ENCODE measurements at places on chromosomes 11 and 22.

DNA sequence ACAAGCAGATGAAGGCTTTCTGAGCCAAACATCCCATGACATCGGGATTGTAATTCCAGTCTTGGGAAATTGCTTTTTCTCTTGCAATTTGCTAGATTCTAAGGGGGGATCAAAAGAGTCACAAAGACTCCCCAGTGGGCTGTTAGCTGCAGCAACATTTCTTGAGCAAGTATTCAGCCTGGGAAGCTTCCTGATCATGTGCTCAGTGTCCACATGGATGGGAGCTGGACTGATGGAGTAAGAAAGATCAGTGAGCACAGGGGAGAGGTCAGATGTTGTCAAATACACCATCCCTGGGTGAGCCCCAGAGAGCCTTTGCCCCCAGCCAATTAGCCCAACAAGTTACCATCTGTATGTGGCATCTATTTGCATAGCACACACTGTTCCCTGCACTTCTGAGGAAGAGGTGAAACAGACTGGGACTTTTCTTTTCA lies 10.2 kb upstream of the GRK3 start:
- DNase-seq, result no peak

GRCh38 chr22:28815111-28815510 lies 14.7 kb upstream of the XBP1 start:
- DNase-seq, result no peak

DNA sequence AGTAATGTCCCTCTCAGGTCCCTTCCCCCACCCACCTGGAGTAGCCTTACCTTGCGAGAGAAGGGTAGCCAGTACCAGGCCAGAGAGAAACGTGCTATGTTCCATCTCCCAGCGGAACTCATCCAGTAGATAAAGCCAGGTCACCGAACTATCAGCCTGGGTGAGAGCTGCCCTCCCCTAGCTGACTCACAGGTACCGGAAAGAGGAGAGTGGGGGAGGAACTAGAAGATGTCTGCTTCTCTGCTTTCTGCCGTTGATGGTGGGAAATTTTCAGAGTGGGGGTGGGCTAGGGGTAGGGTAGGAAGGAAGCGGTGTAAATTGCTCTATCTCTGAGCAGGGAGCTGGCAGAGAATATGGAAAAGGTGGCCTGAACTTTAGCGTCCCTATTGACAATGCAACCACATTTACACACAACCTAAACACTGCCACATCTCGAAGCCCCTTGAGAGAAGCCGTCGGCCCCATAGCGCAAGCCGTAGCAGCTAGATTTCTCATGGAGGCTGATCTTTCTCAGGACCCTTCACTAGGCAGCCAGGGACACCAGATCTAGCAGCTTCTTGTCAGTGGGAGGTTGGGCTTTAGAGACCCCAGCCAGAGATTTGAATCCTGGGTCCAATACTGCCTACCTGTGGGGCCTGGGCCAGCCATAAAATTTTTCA lies at the start of gene CD3D:
TSS of gene CD3D (minus strand) at position 203 of the 659 bp plus-strand sequence. CDS start at position 105, 98 bp downstream.
- DNase-seq, result no peak

GRCh38 chr11:58285483-58286040 lies 17.5 kb upstream of the OR10W1 start:
- DNase-seq, result no peak

GRCh38 chr11:96187822-96188221 lies 155.2 kb downstream of the MAML2 start:
- DNase-seq, result peak; percentile 92

DNA sequence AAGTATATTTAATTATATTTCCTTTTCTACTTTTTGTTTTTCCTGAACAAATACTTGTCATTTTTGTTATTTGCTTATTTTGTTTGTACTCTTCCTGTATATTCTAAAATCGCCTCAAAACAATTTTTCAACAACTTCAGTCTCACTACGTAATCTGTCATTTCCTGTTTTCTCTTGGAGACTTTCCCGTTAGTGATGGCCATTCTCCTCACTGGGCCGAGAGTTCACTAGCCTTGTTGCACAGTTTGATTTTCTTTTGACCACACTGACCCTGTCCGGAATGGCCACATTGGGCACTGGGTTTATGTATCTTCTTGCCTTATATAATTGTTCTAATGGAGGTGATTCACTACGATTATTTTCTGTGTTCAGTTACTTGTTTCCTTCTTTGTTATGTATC lies 726.1 kb downstream of the FAM181B start:
- no peak for DNase-seq

DNA sequence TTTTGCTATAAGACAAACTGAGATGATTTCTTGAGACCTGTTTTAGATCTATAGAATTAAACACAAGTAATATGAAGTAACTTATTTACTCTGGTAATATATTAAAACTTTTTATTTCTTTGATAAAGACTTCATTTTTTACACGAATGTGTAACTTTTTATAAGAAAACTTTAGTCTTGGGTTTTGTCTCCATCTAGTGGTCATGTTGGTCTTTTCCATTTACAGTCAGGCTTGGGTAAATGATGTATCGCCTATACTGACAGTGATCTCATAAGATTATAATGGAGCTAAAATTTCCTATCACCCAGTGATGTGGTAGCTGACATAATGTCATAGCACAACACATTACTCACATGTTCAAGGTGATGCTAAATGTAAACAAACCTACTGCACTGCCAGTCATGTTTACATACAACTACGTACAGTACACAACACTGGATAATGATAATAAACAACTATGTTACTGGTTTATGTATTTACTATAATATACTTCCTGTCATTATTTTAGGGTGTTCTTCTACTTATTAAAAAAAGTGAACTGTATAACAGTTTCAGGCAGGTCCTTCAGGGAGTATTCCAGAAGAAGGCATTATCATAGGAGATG lies 7.5 kb upstream of the C11orf97 start:
- DNase-seq, result peak; percentile 73

DNA sequence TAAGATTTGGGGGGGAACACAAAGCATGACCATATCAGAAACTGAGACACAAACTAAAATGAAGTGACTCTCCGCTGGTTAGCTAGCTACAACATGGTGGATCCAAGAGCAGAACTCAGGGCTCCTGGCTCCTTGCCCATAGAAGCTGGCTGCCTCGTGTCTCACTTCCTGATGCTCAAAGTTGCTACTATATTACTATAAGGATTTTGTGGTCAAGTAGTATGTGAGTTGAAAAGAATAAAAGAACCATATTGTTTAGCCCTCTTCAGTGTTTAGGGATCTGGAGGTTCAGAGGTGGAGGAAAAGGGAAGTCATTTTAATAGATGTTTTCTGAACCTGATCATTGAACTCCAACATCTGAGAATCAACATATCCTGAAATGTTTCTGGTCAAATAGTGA lies 16.9 kb upstream of the SIK2 start:
- DNase-seq, result peak; percentile 53

GRCh38 chr11:129326921-129327320 lies 48.7 kb upstream of the BARX2 start:
- no peak for DNase-seq

- no peak for DNase-seq
These were observed 63.8 kb downstream of the RBX1 start for GRCh38 chr22:41015003-41015402.

DNA sequence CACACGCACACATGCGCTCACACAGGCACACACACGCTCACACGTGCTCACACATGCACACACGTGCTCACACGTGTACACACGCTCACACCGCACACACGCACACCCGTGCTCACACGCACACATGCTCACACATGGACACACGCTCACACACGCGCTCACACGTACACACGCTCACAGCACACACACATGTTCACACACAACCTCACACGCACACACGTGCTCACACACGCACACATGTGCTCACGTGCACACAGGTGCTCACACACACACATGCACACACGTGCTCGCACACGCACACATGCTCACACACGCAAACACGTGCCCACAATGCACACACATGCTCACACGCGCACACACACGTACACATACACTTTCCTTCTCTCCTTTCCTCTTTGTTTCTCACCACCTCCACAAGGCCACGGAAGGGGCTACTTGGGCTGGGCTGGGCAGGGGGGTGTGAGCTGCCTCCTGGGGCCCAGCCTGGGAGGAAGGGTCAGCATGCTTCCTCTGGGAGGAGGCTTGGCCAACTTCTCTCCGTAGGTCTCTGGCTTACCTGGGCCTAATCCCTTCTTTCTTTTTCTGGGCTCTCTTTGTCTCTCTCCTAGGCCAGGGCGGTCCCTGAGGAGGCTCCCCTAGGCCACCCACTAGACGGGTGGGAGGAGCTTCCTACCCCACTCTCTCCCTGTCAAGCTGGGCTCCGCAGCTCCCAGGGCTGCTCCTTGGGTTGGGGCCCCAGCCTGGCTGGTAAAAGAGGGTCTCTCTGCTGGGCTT lies 34.5 kb upstream of the PARVG start:
- no peak for DNase-seq

DNA sequence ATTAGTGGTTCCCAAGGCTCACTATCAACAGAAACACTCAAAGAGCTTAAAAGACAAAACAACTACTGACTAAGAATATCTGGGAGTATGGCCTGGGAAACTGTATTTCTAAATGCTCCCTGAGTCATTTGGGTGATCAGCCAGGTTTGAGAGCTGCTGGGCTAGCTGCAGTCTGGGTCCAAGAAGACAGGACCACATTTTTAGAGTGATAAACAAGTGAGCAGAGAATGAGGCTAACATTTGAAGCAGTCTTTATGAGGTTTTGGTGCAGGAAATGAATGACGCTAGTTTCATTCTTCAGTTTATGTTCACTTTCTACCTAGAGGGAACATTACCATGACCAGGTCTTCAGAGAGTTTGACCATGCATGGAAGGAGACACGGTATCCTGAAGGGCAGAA lies 97.7 kb downstream of the TEAD1 start:
- DNase-seq, result peak; percentile 23

- no peak for DNase-seq
These were observed 4.0 kb upstream of the SLC43A3 start for GRCh38 chr11:57430952-57431351.

DNA sequence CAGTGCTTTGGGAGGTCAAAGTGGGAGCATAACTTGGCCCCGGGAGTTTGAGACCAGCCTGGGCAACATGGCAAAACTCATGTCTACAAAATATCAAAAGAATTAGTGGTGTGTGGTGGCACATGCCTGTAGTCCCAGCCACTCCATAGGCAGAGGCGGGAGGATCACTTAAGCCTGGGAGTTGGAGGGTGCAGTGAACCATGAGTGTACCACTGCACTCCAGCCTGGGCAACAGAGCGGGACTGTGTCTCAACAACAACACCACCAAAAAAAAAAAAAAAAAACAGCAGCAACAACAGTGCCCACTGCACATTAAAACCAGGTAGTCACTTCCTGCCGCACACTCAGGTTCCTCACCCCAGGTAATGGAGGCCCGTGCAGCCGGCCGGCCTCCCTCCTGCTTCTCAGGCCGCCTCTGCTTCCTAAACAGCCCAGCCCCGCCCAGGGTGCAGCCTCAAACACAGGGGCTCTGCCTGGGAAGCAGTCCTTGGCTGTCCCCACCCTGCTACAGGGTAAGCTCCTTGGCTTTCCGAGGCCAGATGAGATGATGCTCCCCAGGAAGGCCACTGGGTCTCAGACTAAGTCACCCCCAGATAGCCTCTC lies 318.3 kb downstream of the SHANK2 start:
- no peak for DNase-seq

DNA sequence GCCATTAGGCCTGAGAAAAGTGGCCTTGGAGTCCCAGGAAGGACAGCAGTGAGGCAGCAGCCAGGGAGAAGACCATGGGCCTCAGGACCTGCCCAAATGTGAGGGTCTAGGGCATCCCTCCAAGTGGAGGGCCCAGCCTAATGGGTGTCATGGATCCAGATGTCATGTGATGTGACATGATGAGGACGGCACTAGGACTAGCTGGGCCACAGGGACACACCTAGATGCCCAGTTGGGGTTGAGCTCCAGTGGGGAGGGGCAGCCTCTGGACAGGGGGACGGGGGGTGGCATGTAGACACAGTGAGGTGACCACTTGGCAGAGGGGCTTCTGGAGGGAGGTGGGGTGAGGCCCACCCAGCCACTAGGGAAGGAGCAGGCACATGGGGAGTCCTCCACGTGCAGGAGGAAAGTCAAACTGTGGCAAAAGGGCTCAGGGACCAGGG lies 5.4 kb downstream of the SCARF2 start:
- no peak for DNase-seq

DNA sequence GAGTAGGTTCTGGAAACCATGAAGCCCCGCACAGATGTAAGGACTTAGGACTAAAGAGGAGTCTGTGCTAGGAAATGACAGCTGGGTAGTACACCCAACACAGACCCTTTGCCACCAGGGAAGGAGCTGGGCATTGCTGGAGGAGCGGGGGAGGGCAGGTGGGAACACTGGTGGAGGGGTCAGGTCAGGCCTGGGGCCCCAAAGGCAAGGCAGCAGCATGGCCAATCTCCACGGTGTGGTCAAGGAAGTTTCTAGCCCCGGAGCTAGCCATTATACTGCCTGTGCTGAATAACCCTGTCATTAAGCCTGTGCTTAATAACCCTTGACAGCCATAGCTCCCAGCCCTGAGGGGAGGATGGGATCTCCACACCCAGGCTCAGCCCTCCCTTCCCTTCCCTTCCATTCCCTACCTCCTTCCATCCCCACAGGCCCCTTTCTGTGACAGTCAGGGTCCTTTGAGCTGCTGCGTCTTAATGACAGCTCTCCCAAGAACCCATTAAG lies 2.1 kb downstream of the TMPRSS4 start:
- DNase-seq, result no peak

DNA sequence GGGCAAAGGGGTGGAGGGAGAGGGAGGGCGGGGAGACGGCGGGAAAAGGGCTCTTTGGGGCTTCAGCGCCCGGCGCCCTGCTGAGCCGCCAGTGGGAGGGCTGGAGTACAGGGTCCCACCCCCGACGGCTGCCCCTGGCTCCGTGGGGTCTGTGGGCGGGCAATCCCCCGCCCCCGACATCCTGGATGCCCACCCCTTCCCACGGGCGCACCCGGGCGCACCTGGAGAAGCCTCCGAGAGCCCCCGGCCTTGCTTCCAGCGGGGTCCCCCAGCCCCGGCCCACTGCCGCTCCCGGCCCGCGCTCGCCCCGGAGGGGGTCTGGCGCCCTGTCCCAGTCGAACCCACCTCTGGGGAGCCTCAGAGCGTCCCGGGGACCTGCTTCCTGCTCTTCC lies 394 bp downstream of the CHRM4 start:
- no peak for DNase-seq

DNA sequence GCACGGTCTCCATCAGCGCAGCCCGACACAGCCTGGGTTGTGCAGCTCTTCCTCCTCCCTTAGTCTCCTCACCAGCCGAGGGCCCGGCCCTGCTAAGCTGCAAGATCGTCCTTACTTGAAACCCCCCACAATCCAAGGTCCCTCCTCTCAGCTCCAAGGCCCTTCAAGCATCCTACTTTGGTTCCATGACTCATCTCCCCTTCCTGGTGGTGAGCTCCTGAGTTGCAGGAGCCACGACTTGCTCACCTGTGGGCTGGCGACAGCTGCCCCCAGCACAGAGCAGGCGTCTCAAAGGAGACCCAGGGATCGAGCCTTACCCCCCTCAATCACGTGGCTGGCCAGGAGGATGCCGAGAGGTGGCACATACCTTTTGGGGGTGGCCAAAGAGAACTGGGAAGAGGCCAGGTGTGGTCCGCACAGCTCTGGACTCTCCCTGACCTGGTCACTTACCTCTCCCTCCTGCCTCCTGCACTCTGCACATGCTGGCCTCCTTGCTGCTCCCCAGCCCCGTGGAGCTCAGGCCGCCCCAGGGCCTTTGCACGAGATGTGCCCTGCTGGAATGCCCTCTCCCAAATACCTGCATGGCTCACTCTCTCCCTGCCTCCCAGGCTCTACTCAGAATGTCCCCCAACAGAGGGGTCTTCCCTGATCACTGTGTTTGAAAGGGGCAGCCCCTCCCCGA lies 35.2 kb upstream of the FADD start:
- DNase-seq, result no peak

GRCh38 chr22:30340911-30341685 lies 14.4 kb upstream of the TBC1D10A start:
- no peak for DNase-seq

- DNase-seq, result no peak
These were observed 402.4 kb downstream of the LRRC4C start for GRCh38 chr11:41056892-41057569.
